HFFc6 (cell line): ENCODE measurements at places on chromosomes 12 and 14.
A peak's percentile ranks its signal among the peaks of the same experiment; 100 is the strongest.

DNA sequence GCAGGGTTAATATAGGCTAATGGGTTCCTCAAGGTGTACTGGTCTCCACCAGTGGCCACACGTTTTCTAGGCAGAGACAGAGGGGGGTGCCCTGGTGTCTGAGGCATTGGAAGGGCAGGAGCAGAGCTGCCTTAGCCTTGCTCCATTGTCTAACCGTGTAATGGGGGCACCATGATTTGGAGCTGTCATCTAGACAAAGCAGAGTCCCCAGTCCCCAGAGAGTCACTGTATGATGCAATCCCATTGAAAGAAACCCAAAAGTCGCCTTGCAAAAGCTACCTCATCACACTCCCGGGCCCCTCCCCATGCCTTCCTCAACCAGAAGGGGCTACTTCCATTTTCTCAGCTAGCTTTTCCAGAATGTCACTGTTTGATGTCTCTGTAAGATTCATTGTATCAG is 487.1 kb downstream of the AACS start:
- DNase-seq, result no peak

DNA sequence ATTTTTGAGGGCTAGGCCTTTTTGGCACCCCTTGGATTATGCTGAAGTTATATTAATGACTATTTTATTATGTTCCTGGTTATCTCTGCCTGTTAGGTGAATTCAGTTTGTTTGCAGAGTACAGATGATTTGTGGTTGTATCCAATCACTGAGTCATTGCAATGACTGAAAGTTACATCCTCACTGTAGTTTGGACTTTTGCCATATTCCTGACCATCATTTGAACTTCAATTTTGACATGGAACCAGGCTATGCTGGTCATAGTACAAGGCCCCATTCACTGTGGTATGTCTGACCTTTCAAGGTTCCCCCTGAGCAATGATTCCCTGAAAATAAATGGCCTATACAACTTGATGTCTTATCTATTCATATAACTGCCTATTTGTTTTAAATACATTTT is 621.0 kb downstream of the CCER1 start:
- no peak for DNase-seq

- no peak for DNase-seq
These were observed 99.9 kb downstream of the ST8SIA1 start for GRCh38 chr12:22234561-22234960.

GRCh38 chr12:115916910-115917668 is 360.4 kb downstream of the MED13L start:
- no peak for DNase-seq

- DNase-seq, result no peak
These were observed 11.5 kb downstream of the LIMA1 start for GRCh38 chr12:50271724-50272247.

DNA sequence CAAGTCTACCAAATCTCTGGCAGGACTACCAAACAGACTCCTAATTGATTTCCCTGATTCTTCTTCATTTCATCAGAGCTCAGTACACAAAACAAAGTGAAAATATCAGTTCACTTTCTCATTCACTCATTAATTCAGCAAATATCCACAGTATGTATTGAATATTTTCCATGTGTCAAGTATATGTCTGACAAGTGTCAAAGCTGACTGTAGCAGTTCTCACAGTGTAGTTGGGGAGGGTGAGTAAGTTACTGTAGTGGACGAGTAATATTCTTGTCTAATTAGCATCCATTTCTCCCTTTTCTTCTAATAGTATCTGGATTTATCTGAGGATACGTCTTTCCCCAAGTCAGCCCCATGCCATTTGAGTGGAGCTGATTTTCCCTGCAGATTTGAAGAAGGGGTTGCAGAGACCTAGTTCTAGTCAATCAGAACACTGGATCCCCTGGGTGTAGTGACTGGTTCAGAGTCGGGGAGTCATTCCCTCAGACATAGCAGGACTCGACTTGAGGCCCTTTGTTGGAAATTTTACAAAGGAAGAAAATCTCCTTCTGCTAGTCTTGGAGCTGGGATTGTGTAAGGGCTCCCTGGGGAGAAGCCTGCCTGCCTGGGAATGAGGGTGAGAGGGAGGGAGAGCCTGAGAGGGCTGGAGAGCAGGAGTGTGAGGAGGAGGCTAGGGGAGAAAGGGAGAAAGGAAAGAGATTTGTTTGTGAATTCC is 51.4 kb downstream of the GRIP1 start:
- DNase-seq, result no peak

DNA sequence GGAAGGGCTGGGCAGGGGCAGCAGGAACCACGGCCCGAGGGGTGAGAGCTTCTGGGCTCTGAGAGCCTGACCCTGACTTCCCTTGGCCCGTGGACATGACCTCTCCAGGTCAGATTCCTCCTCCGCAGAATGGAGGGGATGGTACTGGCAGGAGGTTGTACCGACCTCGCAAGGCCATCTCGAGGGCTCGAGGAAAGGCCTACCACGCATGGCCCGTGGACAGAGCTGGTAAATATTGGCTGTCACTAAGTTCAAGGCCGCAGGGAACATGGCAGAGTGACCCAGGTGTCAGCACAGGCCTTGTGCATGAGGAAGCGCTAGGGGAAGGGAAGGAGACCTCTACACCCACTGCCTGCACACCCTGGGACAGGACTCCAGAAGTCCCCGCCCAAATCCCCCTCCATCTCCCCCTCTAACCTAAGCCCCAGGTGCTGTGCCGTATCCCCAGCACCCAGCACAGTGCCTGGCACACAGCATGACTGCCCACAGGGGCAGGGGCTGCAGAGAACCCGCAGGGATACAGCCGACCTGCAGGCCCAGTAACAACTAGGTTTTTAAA is 54.9 kb upstream of the PPP2R5C start:
- no peak for DNase-seq

- DNase-seq, result no peak
These were observed 24.6 kb downstream of the RFLNA start for GRCh38 chr12:124319368-124320050.

DNA sequence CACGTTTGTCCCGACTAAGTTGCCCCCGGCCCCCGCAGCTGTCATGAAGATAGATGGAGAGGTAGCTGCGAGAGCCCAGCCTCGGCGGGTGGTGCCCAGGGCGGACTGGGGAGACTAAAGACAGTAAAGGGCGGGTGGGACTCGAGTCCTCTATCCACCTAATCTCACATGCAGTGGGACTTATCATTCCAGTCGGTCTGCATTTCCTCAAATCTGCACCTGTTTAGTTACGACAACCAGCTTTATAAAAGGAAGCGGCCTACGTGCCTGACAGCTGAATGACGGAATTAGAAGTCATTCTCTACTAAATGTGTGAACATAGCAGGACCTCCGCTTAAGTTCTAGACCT is 109.8 kb upstream of the EGLN3 start:
- DNase-seq, result no peak

DNA sequence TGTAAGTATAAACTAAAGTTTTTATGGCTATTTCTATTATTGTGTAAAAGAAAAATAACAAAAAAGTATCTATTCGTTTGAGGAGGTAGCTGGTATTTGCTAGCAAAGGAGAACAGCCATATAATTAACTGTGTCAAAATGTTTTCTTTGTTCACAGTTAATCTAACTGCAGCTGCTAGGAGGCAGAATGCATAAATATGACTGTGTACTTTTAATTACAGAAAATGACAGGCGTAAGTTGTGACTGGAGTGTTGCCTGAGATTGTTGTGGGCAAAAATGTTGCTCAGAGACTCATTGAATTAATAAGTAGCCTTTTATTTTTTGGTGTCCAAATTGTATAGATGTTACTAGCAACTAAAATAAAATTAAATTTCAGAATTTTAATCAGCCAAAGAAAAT is 33.5 kb downstream of the PTPRO start:
- no peak for DNase-seq

DNA sequence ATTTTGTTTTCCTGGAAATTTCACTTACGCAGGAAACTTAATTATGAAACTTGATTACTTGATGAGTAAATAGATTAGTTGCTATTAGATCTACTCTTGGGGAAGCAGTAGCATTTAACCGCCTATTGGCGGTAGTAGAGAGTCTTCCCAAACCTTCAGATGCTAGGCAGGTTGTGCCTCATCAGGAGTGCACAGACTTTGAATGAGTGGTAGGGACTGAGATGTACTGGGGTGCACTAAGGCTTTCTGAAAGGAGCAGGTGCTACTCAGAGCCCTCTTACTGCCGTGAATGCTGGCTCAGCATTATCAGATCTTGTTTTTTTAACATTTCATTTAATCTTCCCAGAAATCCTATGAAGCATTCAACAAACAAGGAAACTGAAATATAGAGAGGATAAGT is 7.7 kb downstream of the GATC start:
- no peak for DNase-seq

DNA sequence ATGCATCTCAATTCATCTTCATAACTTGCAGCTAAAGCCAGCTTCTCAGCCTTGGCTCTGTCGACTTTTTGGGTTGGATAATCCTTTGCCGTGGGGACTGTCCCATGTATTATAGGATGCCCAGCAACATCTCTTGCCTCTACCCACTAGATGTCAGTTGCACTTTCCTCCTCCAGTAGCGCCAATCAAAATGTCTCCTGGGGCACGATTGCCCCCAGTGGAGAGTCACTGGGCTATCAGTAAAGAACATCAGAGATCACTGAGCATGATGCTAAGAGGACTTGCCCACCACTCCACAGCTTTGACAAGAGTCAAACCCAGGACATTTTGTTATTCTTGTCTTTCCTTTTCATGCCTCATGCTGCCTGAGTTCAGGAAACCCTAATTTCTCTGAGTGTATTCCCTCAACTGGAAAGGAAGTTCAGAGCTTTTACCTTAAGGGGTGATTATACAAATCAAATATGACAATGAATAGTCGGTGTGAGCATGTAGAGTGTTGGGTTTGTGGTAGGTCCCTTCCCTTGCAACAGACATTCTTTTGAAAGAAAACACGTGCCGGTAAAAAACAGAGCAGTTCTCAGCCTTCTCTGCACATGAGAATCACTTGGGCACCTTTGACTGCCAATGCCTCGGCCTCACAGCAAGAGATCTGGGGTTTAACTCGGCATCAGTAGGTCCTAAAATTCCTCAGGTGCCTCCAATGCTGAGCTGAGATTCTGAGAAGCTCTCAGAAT is 980.6 kb downstream of the VRK1 start:
- DNase-seq, result no peak

GRCh38 chr12:124440841-124441381 is 126.5 kb downstream of the NCOR2 start:
- DNase-seq, result no peak

GRCh38 chr12:87509237-87509820 is 519.9 kb downstream of the C12orf50 start:
- DNase-seq, result no peak

DNA sequence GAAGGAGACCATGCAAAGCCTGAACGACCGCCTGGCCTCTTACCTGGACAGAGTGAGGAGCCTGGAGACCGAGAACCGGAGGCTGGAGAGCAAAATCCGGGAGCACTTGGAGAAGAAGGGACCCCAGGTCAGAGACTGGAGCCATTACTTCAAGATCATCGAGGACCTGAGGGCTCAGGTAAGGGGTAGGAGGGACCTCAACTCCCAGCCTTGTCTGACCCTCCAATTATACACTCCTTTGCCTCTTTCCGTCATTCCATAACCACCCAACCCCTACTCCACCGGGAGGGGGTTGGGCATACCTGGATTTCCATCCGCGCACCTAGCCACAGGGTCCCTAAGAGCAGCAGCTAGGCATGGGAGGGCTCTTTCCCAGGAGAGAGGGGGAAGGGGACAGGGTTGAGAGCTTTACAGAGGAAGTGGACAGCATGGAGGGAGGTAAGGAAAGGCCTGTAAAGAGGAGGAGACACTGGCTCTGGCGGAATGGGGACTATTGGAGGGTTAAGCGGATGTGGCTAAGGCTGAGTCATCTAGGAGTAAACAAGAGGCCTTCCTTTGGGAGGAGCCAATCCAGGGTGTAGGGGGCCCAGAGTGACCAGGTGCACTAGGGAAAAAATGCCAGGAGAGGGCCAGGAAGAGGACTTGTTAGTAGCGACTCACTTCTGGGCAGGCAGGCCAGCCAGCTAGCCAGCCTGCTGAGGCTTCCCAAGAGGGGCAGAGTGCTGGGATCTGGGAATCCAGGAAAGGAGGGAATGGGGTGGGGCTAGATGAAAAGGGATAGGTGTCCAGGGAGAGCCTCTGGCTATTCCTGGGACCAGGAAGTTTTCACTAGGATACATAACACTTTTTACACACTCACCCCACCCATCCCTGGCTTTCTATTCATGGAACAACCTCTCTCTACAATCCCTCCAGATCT is 754 bp downstream of the KRT18 start:
- peak; percentile 90 for DNase-seq

DNA sequence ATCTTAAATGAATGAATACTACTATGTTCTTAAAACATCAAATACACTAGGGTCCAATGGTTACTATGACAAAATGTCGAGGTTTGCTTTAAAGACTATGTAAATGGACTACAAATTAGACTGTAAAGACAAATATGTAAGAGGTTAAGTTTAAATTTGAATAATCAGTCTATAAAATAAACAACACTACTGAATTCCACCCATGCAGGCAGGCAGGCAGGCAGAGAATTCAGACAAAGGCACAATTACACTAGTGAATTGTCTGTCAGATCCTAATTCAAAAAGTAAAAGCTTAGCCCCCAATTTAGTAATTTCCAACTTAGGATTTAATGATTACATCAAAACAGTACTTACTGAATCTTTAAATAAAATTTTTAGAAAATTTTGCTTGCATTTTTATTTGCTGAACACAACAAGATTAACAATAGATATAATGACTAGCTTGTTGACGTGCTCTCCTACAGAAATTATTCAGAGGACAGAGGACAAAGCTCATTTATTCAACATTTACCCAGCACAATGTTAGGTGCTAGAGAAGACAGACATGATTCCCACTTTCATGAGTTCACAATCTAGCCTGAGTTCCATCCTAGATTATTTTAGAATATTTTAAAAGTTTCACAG is 97.4 kb downstream of the CDK17 start:
- DNase-seq, result no peak

DNA sequence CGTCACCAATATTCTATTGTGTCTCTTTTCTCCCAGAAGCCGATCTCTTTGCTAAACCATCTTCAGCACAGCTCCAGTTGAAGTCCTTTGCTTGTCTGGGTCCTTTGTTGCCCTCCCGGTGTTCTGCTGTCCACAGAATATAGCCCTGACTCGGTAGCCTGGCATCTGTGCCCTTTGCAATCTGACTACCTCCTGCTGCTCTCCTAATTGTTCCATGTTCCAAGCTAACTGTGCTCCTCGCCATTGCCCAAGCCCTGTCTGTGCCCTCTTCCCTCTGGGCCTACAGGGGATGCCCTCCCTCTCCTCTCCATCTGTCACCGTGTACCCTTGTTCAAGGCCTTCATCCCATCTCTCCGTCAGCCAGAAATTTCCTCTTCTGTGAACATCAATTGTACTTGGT is 306.3 kb downstream of the APAF1 start:
- DNase-seq, result no peak
